ENCODE measurements at places on chromosomes 13 and 19.

DNA sequence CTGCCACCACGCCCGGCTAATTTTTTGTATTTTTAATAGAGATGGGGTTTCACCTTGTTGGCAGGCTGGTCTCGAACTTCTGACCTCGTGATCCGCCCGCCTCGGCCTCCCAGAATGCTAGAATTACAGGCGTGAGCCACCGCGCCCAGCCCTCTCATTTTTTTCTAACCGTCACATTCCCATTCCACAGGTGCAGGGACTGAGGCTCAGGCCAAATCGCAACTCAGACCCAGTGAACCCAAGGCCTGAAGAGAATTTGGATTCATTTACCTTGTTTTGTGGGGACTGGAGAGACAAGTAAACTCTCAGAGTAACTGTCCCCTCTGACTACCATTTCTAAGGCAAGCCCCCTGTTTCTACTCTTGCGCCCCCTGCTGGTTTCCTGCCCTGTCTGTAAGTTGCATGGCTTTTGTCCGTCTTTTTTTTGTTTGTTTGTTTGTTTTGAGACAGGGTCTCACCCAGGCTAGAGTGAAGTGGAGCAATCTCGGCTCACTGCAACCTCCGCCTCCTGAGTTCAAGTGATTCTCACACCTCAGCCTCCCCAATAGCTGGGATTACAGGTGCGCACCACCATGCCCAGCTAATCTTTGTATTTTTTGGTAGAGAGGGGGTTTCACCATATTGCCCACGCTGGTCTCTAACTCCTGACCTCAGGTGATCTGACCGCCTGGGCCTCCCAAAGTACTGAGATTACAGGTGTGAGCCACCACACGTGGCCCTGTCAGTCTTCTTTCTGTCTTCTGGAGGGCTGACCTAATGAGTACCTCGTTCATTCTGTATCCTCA, 2.3 kb upstream of the STRN4 start:
- peak; percentile 74 for DNase-seq

DNA sequence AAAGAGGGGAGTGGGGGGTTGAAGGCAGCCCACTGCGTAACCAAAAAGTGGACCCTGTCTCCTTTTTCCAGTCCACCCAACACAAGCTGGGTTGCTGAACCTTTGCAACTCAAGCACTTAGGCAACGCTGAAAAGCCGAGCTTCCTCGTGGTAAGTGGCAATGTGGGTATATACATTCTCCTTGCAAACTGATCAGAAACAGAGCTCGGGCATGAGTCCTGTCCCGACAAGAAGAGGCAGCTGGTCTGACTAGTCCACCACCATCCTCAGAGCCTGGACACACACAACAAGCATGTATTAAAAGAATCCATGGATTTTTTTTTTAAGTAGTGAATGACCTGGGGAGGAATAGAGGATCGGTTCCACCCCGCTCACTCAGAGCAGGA, 240.6 kb upstream of the ZNF507 start:
- no peak for DNase-seq

GRCh38 chr13:96900986-96901385, 93.3 kb downstream of the OXGR1 start:
- DNase-seq, result no peak

GRCh38 chr13:84896128-84896527, 903.1 kb downstream of the SLITRK6 start:
- no peak for DNase-seq

GRCh38 chr13:83563499-83563898, 318.8 kb downstream of the SLITRK1 start:
- DNase-seq, result no peak

GRCh38 chr19:32456406-32456805, 50.8 kb downstream of the DPY19L3 start:
- no peak for DNase-seq

GRCh38 chr13:46119883-46120614, 15.2 kb upstream of the CPB2 start:
- no peak for DNase-seq

DNA sequence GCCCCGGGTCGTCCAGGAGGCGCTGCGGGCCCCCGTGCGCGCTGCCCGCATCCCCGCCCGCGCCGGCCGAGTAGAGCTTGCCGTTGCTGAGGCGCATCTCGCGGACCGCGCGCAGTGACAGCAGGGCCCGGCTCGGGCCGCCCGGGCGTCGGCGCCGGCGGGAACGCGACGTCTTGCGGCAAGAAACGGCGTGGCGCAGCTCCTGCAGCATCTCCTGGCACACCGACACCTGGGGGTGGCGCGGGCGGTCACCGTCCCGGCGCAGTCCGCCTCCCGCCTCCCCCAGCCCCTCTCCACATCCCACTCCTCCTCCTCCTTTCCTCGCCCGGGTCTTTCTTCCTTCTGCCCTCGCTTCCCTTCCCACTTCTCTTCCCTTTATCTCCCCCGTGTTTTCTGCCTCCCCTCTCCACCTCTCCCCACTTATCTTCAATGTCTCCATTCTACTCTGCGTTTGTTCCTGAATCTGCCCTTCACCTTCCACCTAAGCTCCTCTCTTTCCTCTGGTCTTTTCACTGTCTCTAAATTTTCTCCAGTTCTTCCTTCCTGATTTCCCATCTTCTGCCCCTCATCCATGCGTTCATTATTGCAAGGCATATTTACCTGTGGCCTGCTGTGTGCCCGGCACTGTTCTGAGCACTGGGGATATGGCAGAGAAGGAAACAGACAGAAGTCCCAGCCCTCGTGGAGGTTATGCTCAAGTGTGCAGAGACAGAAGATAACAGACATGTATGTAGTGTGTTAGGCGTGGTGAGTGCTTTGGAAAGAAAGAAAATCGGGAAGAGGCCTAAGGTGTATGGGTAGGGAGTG, 5.2 kb upstream of the ATP1A3 start:
- DNase-seq, result no peak

DNA sequence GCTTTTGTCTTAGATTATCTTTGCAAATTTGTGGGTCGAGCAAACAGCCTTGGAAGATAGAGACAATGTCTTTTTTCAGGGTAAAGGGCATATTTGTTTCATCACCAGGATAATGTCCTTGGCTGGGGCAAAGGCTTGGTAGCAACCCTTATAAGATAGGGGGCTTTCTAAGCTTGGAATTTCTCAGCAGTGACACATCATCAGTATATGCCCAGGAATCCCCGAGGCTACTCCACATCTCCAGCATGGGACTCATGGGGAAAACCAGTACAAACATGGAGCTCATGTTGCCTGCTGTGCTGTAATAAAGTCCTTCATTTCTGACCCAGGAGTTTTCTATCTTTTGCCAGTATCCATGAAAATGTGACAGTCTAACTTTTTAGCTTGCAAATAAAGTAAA, 77.1 kb downstream of the DCLK1 start:
- no peak for DNase-seq

DNA sequence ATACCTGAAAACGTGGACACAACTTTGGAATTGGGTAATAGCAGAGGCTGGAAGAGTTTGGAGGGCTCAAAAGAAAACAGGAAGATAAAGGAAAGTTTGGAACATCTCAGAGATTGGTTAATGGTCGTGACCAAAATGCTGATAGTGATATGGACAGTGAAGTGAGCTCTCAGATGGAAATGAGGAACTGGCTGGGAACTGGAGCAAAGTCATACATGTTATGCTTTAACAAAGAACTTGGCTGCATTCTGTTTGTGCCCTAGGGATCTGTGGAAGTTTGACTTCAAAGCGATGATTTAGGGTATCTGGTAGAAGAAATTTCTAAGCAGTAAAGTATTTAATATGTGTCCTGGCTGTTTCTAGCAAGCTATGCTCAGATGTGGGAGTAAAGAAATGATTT, 136.2 kb downstream of the DNAJC3 start:
- DNase-seq, result no peak

- DNase-seq, result no peak
Observed at GRCh38 chr13:74066937-74067336, 67.3 kb downstream of the KLF12 start.

GRCh38 chr13:110240352-110240751, 66.6 kb downstream of the COL4A1 start:
- no peak for DNase-seq

DNA sequence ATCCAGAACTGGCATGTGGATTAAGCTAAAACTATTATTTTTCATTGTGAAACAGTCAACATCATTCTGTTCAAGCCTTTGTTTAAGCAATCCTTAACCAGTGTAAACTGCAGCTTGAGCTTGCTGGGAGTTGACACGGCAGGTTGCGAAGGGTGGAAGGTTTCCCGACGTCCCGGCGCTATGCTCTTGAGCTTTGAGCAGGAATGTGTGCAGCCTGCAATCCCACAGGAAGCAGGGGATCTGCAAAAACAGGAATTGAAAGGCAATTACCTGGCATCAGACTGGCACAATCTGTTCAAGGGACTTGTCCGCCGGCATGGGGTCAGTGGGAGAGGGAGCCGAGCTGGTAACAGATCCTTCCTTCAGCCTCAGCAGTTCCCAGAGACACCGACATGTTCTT, 586.7 kb upstream of the SGCG start:
- DNase-seq, result no peak

DNA sequence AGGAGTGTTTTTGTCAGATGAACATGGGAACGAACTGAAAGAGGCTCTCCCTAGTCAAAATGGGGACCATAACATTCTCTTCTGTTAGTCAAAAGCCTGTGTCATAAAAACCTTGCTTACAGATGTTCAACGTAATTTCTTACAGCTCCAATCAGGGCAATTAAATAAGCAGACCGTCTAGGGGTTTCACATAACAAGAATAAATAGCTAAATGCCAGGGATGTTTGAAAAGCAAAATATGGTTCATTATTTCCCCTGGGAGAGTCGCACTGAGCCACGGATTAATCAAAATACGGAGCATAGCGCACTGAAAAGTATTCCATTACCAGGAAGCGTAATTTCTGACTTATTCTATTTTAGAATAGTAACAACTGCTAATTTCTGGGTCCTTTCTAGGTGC, 63.7 kb upstream of the MRI1 start:
- DNase-seq, result no peak

- DNase-seq, result peak; percentile 9
Observed at GRCh38 chr19:41175801-41176777, 16.9 kb upstream of the CYP2S1 start.
